ENCODE measurements at places on chromosomes 16 and 17. TPM values are rescaled to one million over a fixed set of nuclear protein-coding genes. Genes with fewer than 3 reads are reported as not detected.

GRCh38 chr16:57966204-57966771 is 4.6 kb downstream of the CNGB1 start:
- H3K27ac ChIP-seq, result no peak overlapping the region
- no peak overlapping the region for H3K4me3 ChIP-seq
- DNase-seq, result no peak
- H3K4me1 ChIP-seq, result no peaks in the 10 kb centered on the region
- H3K27me3 ChIP-seq, result no peaks in the 10 kb centered on the region

DNA sequence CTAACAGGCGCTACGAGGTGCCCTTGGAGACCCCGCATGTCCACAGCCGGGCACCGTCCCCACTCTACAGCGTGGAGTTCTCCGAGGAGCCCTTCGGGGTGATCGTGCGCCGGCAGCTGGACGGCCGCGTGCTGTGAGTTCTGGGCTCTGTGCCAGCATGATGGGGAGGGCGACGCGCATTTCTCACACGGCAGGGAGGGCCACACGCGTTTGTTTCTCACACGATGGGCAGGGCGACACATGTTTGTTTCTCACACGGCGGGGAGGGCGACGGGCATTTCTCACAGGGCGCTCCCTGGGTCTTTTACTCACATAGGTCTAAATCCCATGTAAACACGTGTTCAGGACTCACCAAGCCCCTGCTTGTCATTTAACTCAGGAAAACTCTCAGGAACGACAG is 4.4 kb downstream of the GAA start:
- peaks cover 17% of the 10 kb centered on the region for H3K4me1 ChIP-seq
- H3K4me3 ChIP-seq, result no peak overlapping the region
- peaks cover 7% of the 10 kb centered on the region for H3K36me3 ChIP-seq
- H3K27ac ChIP-seq, result no peak overlapping the region
- DNase-seq, result no peak

- no peak overlapping the region for H3K4me3 ChIP-seq
- H3K36me3 ChIP-seq, result no peaks in the 10 kb centered on the region
- H3K27ac ChIP-seq, result no peak overlapping the region
Measured at GRCh38 chr17:56610321-56610720, 16.8 kb downstream of the NOG start.

KRTAP4-1 gene
- not detected for total RNA-seq

CFAP52 gene
- not detected for total RNA-seq

All from left ventricle myocardium inferior (tissue), 1 donor.